ENCODE measurements at places on chromosomes 7 and 10. TPM values are rescaled to one million over a fixed set of nuclear protein-coding genes. Genes with fewer than 3 reads are reported as not detected.
A peak's percentile ranks its signal among the peaks of the same experiment; 100 is the strongest.

Gene CPN1
- not detected for total RNA-seq

DNA sequence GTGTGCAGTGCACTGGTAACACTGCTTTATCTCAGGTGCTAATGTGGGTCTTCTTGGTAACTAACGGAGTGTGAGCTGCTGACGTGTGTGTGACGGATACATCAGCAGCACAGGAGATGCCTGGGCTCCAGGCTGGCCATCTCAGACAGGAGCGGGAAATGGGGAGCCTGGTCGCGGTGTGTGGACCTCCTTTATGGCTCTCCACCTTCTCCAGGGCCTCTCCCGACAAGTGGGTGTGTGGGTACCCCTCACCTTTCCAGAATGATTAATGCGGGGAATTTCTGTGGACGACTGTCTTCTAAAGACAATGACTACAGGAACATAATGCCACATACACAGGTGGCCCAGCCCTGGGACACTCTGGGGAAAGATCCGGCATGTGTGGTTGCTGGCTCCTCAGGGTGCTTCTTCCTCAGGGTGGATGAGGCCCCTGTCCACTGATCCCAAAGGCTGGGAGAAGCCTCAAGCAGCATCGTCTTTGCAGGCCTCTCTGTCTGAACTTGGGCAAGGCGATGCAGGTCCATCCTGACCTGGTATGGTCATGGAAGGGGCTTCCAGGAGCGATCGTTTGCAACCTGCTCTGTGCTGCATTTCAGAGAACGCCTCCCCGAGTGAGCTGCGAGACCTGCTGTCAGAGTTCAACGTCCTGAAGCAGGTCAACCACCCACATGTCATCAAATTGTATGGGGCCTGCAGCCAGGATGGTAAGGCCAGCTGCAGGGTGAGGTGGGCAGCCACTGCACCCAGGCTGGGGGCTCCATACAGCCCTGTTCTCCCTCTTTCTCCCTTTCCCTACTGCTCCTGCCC, 20.3 kb upstream of the CSGALNACT2 start:
- no peak for DNase-seq
- no peak overlapping the region for H3K27ac ChIP-seq
- no peaks in the 10 kb centered on the region for H3K27me3 ChIP-seq
- peaks cover 24% of the 10 kb centered on the region for H3K4me1 ChIP-seq
- no peaks in the 10 kb centered on the region for H3K36me3 ChIP-seq

Gene MNX1
- not detected for total RNA-seq

Gene INHBA
- not detected for total RNA-seq

DNA sequence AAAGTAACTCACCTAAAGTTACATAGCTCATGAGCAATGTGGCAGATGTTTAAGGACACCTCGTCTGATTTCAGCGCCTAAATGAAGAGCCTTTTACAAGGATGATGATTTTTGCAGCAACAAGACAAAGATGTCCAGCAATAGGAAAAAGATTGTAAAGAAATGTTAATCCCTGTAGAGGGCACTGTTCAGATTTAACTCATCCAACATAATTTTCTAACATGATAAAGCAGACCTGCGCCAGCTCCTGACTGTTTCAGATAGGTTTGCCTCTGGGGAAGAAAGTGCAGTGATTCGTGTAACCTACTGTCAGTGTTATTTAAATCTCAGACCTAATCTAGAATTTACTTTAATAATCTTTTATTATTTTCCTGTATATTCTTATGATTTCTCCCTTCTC, 595.2 kb downstream of the AUTS2 start:
- no peak overlapping the region for H3K4me3 ChIP-seq
- no peaks in the 10 kb centered on the region for H3K36me3 ChIP-seq
- no peak overlapping the region for H3K27ac ChIP-seq
- no peaks in the 10 kb centered on the region for H3K4me1 ChIP-seq
- H3K27me3 ChIP-seq = no peaks in the 10 kb centered on the region
- DNase-seq = no peak

Gene PRSS37
- total RNA-seq = not detected

DNA sequence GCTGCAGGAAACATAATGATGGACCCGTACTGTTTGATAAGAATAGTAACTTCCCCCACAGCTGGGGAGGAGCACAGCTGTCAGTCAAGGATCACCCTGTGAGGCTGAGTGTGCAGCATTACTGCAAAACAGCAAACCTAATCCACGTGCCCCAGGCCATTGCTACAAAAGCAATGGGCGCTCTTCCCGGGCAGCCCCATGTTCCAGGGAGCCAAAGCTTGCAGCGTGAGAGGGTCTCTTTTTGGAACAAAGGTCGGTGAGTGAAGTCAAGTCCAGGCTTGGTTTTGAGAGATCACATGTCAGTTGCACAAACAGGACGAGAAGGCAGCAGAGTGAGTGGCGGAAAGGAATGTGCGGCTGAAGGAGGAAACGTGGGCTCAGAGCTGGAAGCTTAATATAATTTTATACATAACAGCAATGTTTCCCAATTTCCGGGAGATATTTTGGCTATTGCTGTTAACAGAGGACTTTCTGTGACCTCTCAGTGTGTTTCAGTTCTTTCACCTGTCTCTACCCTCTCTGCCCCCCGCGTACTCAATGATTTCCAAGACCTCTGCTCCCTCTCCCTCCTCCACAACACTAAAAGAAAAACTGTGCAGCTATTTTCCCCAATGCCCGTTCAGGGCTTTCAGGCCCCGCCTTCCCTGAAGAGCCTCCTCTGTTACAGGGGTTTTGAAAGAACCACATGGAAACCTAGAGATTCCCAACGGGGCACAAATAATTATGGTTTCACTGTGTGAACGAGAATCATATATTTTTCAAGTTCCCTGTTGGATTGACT, 128.9 kb downstream of the MTPAP start:
- H3K4me3 ChIP-seq = no peak overlapping the region
- peaks cover 14% of the 10 kb centered on the region for H3K4me1 ChIP-seq
- no peak overlapping the region for H3K27ac ChIP-seq
- H3K27me3 ChIP-seq = peaks cover 62% of the 10 kb centered on the region
- H3K36me3 ChIP-seq = no peaks in the 10 kb centered on the region

- no peak for DNase-seq
- no peaks in the 10 kb centered on the region for H3K36me3 ChIP-seq
- H3K27ac ChIP-seq = no peak overlapping the region
- peaks cover 41% of the 10 kb centered on the region for H3K4me1 ChIP-seq
Measured at GRCh38 chr10:26432938-26433337, 5.2 kb upstream of the APBB1IP start.

- no peak for DNase-seq
- no peak overlapping the region for H3K4me3 ChIP-seq
- no peaks in the 10 kb centered on the region for H3K36me3 ChIP-seq
- no peak overlapping the region for H3K27ac ChIP-seq
- peaks cover 2% of the 10 kb centered on the region for H3K27me3 ChIP-seq
Measured at GRCh38 chr7:34735526-34735925, 77.5 kb downstream of the NPSR1 start.

Gene TMEM229A
- total RNA-seq = not detected

DNA sequence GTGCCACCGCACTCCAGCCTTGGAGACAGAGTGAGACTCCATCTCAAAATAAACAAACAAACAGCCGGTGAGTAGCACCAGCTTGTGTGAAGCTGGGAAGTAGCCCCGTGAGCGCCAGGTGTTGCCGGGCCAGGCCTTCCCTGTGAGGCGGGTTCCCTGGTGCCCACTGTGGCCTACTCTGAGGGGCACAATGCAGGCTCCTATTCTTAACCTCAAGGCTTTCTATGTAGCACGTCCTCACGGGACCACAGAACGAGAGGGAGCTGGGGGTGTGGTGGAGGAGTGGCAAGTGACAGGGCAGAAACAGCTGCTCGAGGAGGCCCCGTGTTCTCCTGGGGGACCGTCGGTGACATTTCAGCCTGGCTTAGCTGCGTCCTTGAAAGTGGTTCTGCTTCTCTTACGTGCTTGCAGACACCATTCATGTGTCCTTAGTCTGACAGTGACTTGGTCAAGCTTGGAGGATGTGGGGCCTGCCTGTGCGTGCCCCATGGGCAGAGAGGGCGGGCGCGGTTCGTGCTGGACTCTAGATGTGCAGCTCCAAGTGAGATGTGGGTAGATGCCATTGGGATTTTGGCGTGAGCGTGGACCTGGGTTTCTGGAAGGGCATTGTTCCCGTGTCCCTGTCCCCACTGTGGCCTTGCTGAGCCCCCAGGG, 116.6 kb downstream of the NKX6-2 start:
- H3K27ac ChIP-seq = no peak overlapping the region
- no peaks in the 10 kb centered on the region for H3K4me1 ChIP-seq
- no peaks in the 10 kb centered on the region for H3K27me3 ChIP-seq
- no peak overlapping the region for H3K4me3 ChIP-seq
- peaks cover 3% of the 10 kb centered on the region for H3K36me3 ChIP-seq

Gene LIPJ
- total RNA-seq = 0.22 TPM

Gene RPP38
- total RNA-seq = 15.0 TPM

DNA sequence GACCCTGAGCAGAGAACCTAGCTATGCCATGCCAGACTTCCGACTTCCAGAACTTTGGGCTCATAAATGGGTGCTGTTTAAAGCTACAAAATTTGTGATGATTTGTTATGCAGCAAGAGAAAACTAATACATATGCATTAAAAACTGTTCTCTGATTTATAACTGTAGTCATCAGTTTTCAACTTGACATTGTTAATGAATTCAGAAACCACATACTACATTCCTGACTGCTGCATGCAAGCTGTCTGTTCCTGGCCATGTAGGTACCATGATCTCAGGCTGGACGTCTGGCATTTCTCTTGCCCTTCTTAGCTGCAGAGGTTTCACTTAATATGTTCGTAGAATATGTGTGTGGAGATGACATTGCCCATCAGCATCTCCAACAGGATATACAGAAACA, 28.4 kb downstream of the MKX start:
- no peak overlapping the region for H3K4me3 ChIP-seq
- no peak for DNase-seq
- no peak overlapping the region for H3K27ac ChIP-seq

GRCh38 chr7:95658676-95659075, 62.4 kb upstream of the PDK4 start:
- H3K4me1 ChIP-seq = no peaks in the 10 kb centered on the region
- no peaks in the 10 kb centered on the region for H3K36me3 ChIP-seq
- H3K27ac ChIP-seq = no peak overlapping the region
- no peak overlapping the region for H3K4me3 ChIP-seq
- DNase-seq = no peak

DNA sequence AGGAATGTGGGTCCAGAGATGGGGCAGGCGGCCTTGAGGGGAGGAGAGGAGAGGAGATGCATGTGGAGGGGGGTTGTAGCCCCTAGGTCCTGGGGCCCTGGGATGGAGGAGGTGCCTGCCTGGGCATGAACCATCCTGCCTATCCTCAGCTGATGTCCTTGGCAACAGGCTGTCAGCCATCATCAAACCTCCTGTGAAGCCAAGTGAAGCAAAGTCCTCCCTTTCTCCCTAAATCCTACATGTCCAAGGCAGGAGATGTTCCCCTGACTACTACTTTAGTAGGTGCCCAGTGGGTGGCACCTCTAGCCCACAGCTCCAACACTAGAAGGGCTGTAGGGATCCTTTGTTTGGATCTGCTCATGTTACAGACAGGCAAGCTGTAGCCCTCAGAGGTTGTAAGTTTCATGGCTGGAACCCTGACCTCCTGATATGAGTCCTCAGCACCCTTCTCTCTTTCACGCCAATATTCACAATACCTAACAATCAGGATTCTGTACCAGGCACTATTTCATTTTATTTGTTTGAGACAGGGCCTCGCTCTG, 66.6 kb upstream of the SYPL1 start:
- peaks cover 11% of the 10 kb centered on the region for H3K27me3 ChIP-seq
- H3K4me1 ChIP-seq = peaks cover 7% of the 10 kb centered on the region
- no peak overlapping the region for H3K27ac ChIP-seq
- H3K36me3 ChIP-seq = no peaks in the 10 kb centered on the region
- no peak for DNase-seq

DNA sequence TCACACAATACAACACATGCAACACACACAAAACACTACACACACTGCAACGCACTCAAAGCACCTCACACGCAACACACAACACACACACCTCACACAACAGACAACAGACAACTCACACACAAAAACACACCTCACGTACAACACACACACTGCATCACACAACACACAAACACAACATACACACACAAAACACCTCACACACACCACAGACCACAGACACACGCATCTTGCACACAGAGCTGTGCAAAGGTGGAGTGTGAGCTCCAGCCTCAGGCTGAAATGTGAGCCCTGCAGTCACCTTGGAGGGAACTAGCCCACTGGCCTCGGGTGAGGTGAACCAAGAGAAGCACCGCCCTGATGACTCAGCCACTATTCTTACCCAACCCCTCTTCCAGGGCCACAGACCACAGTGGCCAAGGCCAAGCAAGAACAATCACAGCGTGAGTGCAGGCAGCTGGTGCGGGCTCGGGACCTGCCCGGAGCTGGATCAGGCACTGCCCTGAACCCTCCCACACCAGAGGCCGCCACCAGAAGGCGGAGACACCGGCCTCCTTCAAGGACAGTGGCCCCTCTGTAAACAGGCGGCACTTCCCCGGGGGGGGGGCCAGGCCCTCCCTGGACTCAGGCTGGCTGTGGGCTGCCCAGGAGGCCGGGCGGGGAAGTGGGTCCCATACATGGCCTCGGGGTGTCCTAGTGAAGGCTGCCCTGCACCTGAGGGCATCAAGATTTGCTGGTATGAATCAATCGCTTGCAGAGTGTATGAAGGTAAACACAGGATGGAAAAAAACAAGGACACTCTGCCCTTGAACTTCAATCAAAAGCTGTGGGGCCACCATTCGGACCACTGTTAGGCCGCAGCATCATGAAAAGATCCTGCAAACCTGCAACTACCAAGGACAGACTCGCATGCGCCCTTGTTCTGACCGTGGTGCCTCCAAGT, 106.7 kb downstream of the TNS3 start:
- no peaks in the 10 kb centered on the region for H3K27me3 ChIP-seq
- no peak overlapping the region for H3K27ac ChIP-seq
- H3K4me1 ChIP-seq = no peaks in the 10 kb centered on the region
- peak; percentile 20 for DNase-seq

DNA sequence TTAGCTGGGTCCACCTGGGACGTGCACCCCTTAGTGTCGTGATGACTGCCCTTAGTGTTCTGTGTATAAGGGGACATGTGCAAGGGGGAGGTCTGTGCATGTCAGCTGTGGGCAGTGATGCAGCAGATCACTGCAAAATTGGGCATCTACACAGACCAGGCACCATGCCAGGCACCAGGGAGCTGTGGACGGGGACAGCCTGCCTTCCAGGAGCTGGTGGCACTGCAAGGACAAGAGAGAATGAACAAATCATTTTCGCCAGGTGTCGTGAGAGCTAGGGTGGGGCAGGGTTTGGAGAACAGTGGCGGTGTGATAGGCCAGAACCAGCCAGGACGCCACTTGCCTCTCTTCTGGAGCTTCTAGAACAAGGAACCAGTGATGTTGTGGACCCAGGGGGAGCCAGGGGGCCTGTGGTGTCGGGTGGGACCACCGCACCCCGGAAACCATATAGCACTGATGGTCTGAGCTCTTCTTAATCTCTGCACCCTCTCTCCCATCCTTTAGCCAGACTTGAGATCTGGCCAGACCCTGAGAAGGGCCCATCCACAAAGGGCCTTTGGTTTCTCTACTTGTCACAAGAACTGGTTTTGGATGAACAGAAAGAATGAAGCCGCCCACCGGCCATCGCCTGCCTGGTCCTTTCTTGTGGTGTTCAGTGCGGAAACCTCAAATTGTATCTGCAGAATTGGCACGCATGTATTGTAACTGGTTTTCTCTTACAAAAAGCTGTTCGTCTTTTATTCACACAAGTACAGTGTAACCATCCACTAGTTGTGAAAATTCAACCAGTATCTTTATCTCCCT, 30.7 kb downstream of the PRF1 start:
- H3K4me1 ChIP-seq = peaks cover 24% of the 10 kb centered on the region
- no peak overlapping the region for H3K4me3 ChIP-seq
- DNase-seq = no peak
- H3K27me3 ChIP-seq = no peaks in the 10 kb centered on the region
- peak overlapping the region; percentile 40 for H3K27ac ChIP-seq

Gene JCAD
- not detected for total RNA-seq

Gene UPK3B
- total RNA-seq = 7.3 TPM

Gene SMNDC1
- total RNA-seq = 39.5 TPM

Measured in naive thymus-derived CD8-positive, alpha-beta T cell (primary cell).